ENCODE measurements at places on chromosomes 11 and 22.
A peak's percentile ranks its signal among the peaks of the same experiment; 100 is the strongest.

- DNase-seq, result no peak
Observed at GRCh38 chr11:130427581-130428315, 661 bp downstream of the ADAMTS8 start.

DNA sequence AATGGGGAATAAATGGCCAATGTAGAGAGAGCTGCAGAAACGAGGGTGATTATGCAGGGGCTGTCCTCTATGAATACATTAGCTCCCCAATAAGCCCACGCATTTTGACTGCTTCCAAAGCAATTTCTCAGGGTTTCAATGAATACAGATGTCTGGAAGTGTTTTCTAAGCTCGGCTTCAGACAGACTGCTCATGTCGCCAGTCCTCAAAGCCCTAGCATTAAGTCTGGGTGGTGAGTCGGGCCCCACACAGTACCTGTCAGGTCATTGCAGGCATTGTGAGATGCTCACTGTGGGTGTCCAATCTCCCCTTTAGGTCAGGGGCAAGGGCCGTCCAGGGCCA, 17.9 kb upstream of the CSNK2A3 start:
- DNase-seq, result no peak

DNA sequence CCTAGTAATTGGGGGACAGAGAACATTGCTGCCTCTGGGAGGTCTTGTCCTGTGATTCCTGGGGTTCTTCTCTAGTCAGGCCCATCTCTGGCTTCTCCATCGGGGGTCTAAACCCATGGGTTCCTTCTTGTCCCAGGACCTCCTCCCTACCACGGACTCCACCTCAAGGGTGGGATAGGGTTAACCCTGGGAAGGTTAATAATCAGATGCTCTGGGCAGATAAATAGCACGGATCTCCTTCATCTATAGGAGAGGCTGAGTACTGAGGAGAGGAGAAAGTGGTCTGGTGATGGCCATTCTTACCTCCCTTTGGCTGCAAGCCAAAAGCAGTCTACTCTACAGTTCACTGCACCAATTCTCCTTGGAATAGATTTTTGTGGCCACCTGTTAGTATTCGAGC, 10.5 kb downstream of the HEPHL1 start:
- DNase-seq, result no peak

DNA sequence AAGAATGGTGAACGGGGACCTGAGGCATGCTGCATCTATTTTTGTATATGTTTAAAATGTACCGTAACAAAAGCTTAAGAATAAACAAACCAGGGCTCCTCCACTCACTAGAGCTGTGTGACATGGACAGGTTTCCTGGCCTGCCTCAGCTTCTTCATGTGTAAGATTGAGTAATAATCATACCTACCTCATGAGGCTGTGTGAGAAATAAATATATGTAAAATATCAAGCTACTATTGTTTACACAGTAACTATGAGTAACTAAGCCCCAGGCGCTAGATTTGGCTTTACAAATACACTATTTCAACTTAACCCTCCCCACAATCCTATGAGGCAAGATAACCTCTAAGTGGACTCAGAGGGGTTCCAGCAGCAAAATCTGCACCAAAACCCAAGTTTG, 66.4 kb downstream of the SMCO4 start:
- peak; percentile 21 for DNase-seq

DNA sequence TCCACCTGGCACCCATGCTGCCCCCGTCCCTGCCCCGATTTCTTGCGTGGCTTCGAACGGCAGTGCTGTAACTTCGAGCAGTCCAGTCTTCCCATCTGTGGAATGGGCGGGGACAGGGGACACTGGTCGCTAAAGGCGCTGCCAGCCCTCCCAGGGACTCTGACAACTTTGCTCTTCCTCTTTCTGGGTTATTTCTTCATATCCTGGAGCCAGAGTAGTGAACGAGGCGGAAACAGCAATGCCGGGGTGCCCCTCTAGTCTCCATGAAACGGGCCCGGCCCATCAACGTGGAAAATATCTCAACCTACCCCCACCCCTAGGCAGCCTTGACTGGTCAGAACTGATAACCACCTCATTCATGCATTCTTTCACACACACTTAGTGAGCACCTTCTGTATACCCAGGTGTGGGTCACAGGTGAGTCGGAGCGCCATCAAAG, 42.8 kb downstream of the TRIOBP start:
- DNase-seq, result no peak

All from fibroblast of mammary gland (primary cell).